ENCODE measurements at places on chromosomes 3 and 15.
A peak's percentile ranks its signal among the peaks of the same experiment; 100 is the strongest.

DNA sequence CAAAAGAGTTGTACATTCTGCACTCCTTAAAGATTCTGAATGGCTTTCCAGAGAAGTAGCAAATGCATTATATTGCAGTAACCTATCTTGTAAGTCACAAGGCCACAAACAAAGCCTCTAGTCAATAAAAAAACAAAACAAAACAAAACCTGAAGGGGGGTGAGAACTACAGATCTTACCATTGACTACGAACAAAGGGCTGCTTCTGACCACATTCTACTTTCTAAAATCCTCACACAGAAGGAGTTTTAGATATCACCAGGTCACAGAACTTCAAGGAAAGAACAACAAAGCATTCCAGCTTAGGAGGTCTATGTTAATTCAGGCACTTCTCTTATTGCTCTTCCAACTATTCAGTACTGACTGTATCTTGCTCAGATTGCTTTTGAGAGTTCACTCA is 343.0 kb downstream of the ZBTB20 start:
- no peak for DNase-seq

DNA sequence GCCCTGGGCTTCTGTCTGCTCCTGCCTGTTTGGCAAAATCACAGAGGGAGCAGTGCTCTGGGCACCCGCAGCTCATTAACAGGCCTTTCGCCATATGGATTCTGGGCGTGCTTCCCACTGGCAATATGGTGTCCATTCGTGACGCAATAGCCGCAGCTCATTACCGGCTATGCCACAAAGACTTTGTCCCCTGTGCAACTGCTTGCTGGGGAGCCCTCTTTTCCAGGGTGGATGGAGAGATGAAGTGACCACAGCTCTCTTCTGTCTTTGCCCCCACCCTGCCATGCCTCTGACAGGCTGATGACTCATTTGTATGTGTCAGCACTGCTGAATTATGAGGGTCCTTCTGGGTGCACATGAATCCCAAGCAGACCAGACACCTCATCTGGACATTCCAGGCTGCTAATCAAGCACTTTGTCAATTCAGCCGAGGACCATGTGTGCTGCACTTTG is 214.3 kb upstream of the FEZF2 start:
- DNase-seq, result no peak

- DNase-seq, result no peak
These were observed 13.3 kb downstream of the LYSMD2 start for GRCh38 chr15:51724199-51724598.

- no peak for DNase-seq
These were observed 6.2 kb upstream of the RPAP1 start for GRCh38 chr15:41550066-41550775.

GRCh38 chr3:189964623-189965332 is 155.9 kb downstream of the P3H2 start:
- DNase-seq, result no peak

- DNase-seq, result no peak
These were observed 92.9 kb upstream of the AGBL1 start for GRCh38 chr15:85986741-85987140.

DNA sequence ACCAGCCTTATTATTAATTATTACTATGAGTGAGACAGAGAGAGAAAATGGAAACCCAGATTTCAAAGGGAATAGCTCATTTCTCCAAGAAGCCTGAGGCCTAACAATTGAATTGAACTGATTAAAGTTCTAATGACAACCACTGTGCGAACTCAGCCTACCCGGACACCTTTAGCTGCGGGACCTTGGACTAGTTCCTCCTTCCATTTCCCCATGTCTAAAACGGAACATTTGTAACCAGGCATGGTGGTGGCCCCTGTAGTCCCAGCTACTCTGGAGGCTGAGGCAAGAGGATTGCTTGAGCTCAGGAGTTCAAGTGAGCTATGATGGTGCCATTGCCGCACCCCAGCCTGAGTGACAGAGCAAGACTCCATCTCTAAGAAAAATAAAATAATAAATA is 16.4 kb upstream of the RTP2 start:
- DNase-seq, result no peak

DNA sequence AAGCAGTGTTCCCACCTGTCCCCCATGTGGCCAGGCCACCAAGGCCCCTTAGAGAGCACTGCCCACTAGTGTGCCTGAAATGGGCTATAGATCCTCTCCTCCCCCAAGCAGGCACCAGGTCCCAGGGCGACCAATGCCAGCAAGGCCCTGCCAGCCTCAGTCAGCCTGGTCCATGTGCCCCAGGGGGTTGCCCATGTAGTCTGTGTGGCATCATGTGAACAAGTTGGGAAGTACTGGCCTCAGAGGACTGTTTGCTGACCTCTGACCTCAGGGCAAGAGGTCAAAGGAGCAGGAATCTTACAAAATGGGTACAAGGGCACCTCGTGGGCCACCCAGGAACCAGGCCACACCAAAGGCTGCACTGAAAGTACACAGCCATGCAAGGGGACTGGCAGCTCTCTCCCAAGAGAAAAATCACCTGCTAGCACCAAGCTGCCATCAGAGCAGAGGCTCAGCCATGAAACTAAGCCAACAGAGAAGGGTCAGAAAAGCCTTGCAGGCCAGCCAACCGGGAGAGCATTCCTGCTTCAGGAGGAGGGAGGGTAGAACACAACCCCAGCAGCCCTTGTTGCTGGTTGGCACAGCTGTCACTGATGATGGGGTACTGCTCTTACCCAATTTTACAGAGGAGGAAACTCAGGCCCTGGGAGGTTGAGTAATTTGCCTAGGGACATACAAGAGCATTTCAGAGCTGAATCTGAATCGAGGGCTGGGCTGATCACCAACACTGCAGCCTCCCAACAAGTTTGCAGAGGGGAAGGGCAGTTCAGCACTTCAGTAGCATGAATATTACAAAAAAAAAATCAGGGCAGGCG is 5.2 kb upstream of the FURIN start:
- no peak for DNase-seq

DNA sequence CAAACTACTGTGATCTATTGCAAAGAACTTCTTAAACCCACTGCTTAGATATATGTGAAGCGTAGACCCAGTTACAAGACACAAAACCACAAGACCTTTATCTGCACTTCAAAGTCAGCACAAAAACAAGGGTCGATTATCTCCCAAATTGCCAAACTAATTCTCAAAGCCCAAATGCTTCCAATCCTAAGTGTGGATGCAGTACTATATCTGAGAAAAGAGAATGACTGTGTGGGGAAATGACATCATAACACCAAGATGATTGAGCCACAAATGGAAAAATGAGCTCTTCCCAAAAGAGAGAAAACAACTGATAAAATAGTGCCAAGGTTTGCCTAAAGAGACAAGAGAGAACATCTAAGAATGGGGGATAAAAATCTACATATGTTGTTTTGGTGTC is 86.2 kb downstream of the MEIS2 start:
- DNase-seq, result no peak

GRCh38 chr15:38084289-38084688 is 149.8 kb downstream of the TMCO5A start:
- no peak for DNase-seq

GRCh38 chr3:87414271-87414670 is 137.9 kb upstream of the POU1F1 start:
- no peak for DNase-seq

GRCh38 chr3:156668073-156668763 is 6.2 kb upstream of the TIPARP start:
- no peak for DNase-seq

DNA sequence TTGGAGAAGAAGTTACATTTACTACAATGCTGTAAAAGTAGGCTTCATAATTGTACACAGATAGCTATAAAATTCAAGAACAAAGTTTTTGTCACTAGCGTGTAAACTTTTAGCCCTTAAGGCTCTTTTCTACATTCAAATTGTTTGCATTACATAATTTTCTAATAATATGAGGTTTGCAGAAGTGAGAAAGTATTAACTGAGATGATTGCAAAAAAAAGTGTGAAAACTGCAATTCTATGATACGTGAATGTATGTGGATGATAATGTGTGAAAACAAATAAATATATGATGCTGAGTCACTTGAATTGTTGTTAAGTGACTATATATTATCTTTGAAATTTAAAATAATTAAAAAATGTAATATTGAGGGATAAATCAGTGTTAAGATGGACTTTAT is 557.5 kb downstream of the NAALADL2 start:
- no peak for DNase-seq

DNA sequence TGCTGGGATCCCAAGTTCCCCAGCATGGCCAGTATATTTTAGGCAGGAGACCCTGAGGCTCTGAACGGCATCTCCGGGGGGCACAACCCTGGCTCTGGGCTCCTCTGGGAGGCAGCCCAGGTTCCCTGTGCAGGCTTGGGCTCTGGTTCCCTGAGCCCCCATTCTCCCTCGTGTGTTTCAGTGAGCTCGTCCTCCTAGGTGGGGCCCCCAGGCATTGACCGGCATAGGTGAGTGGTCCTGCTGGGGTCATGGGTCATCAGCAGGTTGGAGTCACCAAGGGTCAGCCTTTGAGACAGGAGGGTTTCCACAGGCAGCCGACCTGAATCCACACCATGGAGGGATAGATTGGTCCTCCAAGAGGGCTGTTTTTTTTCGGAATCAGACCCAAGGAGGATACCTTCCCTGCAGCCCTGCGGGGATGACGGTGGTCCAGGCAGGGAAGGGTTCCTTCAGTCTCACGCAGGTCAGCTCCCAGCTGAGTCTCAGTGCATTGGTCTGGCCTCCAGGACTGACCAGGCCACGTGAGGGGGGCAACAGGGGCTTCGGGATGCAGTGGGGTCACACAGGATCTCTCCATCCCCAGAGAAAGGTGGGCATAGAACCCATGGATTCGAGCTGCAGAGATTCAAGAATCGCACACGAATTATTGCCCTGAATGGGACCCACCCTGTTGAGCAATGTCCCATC is 226.0 kb downstream of the SNRPN start:
- no peak for DNase-seq

GRCh38 chr3:182671541-182671940 is 121.8 kb upstream of the ATP11B start:
- no peak for DNase-seq

DNA sequence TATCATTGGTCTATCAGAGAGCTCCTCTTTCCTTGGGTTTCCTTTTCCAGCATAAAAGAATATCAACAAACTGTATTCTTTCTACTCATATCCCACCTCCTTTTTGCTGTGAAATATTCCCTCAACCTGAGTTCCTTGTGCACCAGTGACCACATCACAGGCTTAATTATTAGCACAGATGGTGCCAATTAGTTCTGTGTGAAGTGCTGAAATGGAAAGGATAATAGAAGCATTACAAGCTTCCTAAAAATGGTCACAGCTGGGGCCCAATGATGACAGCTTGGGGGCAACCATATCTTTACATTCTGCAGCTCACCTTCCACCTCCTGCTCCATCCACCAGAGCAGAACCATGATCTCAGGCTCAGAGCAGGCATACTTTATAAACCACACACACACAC is 84.6 kb downstream of the ANO10 start:
- DNase-seq, result no peak

- DNase-seq, result no peak
These were observed 456.2 kb downstream of the TBL1XR1 start for GRCh38 chr3:176740906-176741663.

DNA sequence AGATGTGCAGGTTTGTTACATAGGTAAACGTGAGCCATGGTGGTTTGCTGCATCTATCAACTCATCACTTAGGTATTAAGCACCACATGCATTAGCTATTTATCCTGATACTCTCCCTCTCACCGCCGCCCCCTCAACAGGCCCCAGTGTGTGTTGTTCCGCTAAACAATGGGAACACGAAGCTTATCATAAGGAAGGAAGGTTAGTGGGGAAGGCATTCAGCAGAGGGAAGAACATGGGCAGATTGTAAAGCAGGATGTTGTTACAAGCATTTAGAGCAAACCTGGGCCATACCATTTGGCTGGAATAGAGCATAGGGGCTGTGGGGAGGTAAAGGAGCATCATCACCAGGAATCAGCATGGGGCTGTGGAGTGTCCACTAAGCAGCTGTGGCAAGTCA is 111.8 kb downstream of the SSR3 start:
- no peak for DNase-seq

DNA sequence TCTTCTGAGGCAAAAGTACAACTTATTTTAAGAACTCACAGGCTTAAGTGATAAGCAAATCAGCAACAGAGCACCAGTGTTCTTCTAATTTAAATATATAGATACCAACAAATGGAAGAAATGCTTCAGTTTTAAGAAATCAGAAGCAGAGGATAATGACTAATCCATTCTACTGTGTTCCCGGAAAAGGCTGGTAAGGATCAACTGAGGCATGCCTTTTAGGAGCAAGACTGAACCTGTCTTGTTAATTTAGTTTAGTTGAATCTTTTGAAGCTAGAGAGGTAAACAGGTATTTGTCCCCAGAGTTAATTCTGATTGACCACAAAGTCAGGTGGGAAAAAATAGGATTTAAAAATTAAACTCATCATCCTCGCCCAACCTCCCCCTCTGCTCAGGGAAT is 51.8 kb downstream of the TAMM41 start:
- DNase-seq, result no peak

GRCh38 chr3:6264906-6265305 is 596.0 kb upstream of the GRM7 start:
- DNase-seq, result no peak

GRCh38 chr15:66298803-66299251 is 5.5 kb downstream of the DIS3L start:
- no peak for DNase-seq

DNA sequence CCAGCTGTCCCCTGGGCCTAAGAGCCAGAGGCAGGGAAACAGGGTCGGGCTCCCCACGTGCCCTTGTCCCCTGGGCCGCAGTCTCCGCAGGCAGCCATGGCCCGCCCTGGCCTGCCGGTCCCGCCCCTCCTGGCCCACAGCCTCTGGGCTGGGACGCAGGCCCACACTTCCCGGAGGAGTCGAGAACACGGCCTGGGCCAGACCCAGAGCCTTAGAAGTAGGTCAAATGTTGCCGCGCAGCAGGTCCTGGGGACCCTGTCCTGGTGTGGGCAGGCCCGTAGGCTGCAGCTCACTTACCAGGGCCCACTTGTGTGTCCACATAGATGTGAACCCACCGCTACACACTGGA is 4.3 kb upstream of the MYL3 start:
- DNase-seq, result peak; percentile 41

- DNase-seq, result no peak
These were observed 560.3 kb upstream of the NR2F2 start for GRCh38 chr15:95770196-95770595.

DNA sequence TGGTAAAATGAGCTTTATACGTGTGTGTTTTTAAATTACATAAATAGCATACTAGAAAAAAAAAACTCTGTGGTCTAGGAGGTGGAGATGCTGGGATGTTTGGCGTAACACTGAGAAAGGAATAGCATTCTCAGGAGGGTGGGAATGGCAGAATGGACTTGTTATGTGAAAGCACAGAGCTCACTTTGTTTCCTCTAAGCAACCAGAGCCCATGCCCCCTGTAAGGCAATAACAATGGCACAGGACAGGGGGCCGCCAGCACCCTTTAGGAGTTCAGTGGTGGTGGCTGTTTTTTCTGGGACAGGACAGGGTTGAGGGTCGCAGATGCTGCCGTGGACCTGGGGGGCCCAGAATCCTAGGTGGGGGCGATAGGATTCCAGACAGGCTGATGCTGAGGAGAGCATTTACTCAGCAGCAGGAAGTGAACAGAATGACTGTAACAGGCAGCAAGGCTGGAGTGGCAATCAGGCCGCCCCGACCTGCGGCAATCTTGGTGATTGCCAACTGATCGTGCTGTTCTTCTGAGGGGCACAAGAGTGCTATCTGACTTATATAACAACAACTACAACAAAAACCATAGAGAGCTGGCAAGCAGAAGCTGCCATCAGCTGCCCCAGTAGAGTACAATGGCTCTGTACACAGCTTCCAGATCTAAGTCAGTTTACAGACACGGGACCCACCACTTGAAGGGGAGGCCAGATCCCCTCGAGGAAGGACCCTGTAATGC is 160.4 kb downstream of the UACA start:
- DNase-seq, result no peak

- DNase-seq, result no peak
These were observed 84.3 kb downstream of the RPLP1 start for GRCh38 chr15:69536726-69537512.
